ENCODE measurements at places on chromosomes 5 and 9.

DNA sequence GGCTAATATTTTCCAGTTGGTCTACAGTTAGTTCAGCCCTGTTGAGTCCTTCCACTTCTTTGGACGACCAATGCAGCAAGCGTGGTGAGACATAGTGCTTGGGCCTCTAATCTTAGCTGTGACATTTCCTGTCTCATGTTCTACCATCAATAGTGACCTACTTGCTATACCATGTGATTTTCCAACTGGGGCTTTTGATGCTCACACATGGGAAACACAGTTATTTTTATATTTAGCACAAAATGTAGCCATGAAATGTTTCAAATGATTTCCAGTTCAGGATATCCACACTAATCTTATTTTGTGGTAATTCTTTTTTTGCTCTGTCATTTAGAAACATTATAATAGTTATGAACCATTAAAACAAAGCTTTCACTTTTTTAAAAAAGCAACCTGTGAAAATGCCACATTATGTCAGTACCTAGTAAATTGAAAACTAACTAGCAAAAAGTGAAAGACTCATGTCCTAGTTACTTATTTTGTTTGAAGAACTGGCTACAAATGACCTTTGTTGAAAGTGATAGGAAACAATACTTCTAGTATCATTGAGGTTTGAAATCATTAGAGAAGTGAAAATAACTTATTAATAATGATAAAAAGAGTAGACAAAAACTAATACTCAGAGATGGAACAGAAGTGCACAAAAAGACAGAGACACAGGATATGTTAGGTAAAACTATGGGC, 18.3 kb downstream of the MARCHF3 start:
- no peak for DNase-seq

- no peak for DNase-seq
Observed at GRCh38 chr9:21754741-21755140, 47.7 kb upstream of the MTAP start.

- DNase-seq: no peak
Observed at GRCh38 chr9:110047955-110048402, 160.0 kb downstream of the C9orf152 start.

DNA sequence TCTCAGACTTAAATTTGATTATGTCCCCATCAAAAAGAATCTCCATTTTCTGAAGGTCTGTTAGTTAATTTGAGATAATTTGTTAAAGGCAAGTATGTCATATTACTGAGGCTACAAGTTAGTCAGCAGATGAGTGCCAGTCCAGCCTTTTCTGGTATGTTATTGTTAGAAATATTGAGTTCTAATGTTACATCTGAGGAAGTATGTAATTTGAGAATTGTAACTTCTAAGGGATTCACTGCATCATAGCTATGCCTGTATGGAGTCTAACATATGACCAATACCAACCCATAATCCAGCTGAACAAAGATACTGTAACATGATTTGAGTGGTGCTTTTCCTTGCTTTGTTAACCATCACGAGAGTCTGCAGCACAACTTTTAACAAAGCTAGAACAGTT, 13.9 kb downstream of the SLC23A1 start:
- DNase-seq: no peak

GRCh38 chr9:19946441-19947109, 157.7 kb upstream of the SLC24A2 start:
- DNase-seq: no peak

GRCh38 chr5:17340379-17340778, 122.9 kb downstream of the BASP1 start:
- no peak for DNase-seq

DNA sequence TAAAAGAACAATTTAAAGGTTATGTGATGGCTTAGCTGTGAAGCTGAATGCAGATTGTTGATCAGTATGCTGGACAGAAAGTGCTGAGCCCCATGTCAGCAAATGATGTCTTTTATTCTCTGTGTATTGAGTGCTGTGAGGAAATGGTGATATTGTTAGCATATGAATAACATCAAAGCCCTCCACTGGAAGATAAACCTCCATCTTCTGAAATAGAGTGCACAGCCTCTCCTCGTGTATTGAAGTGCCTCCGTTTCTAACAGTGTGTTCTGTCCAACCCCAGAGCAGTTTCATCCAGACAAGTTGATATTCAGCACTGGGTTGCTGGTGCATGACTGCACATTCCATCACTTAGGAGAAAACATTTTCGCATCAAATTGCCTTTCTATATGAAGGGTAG, 242.9 kb downstream of the CSNK1G3 start:
- DNase-seq: no peak

DNA sequence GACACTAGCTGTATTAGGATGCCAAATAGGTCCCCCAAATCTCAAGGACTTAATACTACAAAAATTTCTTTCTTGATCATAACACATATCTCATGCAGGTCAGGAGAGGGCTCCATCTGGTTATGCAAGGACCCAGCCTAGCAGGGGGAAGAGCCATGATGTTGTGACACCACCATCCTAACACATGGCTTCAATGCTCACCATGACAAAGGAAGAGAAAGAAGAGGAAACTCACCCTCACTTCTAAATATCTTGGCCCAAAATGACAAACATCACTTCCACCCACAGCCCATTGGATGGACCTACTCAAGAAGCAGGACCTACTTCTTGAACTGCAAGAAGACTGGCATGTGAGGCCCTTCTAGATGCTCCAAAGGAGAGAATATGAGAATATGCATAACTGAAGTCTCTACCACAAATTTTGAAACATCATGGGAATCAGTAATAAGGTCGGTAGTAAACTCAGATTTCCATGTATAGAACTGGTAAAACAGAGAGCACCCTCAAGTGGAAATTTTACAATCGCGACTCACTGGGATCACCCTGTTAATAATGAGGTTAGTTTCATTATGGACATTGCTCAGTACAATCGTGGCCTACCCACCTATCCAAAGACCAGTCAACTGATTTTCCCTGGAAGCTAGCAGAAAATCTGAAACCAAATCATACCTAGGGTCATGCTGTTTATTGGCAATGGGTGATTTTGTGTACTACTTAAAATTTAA, 308.2 kb downstream of the ACTL7B start:
- DNase-seq: no peak

- DNase-seq: no peak
Observed at GRCh38 chr5:97750576-97750975, 567.5 kb upstream of the RIOK2 start.

- no peak for DNase-seq
Observed at GRCh38 chr5:173294673-173295320, 33.4 kb downstream of the STC2 start.

Measured in D721Med (cell line).